ENCODE measurements at places on chromosomes 16 and 17.

- no peak for DNase-seq
These were observed 2.2 kb downstream of the ARHGEF15 start for GRCh38 chr17:8312251-8312650.

DNA sequence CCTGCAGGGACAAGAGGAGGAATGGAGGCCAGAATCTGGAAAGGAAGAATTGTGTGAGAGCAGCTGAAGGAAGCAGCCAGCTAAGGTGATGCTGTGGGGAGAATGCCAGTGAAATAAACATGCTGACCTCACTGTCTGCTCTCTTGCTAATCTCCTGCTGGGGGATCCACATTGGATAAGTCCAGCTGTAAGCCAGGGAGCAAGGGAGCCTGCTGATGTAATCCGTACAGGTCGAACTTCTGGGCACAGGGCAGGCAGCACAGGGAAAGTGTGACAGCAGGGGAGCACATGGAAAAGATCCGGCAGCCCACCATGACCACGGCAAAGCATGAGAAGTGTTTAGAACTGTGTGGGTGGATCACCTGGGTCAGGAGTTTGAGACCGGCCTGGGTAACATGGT lies 7.5 kb upstream of the XPO6 start:
- DNase-seq, result no peak

DNA sequence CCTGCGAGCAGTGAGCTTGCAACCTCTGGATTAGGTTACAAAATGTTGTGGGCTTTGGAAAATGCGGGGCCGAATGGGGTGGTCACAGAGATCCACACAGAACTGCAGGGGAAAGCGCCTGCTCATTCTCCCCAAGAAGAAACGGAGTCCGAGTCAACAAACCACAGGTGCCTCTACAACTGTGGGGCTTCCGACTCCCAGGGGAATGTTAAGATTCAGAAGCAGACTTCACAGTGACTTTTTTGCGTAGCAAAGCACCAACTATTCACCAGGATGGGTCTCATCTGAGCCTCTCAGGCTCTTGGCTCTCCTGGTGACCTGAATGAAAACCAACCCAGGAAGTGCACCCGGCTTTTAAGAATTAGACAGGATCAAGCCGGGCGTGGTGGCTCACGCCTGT lies 33.7 kb downstream of the NUBP1 start:
- DNase-seq, result no peak

DNA sequence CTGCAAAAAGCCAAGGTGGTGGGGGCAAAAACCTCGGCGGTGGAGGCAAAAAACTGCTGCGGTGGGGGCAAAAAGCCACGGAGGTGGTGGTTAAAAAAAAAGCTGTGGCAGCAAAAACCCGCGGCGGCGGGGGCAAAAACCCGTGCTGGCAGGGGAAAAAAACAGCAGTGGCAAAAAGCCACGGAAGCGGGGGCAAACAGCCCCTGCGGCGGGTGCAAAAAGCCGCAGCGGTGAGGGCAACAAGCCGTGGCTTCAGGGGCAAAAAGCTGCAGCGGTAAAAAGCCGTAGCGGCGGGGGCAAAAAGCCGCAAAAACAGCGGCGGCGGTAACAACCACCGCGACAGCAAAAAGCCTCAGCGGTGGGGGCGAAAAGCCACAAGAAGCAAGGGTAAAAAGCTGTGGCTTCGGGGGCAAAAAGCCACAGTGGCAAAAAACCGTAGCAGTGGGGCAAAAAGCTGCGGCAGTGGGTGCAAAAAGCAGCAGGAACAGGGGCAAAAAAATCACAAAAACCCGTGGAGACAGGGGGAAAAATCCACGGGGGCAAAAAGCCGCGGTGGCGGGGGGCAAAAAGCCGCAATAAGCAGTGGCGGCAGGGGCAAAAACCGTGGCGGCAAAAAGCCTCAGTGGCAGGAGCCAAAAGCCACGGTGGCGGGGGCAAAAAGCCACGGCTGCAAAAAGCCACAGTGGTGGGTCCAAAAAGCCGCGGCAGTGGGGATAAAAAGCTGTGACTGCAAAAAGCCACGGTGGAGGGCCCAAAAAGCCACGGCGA lies 193.7 kb downstream of the SHCBP1 start:
- no peak for DNase-seq

DNA sequence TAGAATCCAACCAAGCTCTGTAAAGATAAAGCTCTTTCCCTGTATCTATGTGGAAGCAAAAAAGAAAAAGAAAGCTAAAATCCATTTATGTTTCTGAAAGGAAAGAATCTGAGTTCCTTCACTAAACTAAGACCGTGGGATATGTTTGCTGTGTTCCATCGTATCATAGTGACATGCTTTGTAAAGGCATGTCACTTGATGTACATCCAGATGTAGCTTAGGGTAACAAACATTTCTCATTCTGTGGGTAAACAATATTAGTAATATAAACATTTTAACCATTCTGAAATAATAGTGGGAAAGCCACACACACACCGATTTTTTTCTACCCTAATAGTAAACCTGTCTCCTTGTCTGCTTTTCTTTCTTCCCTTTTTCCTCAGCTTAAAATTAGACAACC lies 78.1 kb downstream of the TUBD1 start:
- no peak for DNase-seq

DNA sequence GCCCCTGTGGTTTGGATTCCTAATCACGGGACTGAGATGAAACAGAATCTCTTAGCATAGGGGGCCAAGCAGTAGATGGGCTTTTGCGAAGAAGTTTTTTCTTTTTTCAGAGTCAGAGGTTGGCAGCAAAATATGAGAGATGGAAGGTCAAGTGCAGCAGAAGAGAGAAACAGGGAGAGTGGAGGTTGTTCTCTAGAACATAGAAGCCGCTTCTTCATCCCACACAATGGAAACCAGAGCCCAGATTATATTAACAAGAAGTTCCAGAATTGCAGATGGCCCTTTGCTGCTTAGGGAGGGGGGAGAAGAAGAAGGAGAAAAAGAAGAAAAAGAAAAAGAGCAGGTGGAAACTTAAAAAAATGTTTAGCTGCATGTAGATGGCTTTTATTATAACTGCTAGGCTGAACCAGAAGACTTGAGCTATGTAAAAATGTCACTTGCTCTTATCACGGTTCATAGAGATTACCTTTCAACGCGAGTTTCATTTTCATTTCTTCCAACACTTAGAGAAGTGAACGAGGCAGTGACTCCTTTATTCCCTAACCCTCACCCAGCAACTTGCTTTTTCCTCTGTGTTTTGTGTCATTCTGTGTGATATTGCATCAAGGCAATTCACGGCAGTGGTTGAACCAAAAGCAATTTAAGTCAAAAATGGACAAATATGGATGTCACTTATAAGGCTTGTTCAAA lies 737.5 kb downstream of the WWOX start:
- DNase-seq, result no peak

GRCh38 chr16:84293406-84293805 lies 1.3 kb upstream of the WFDC1 start:
- no peak for DNase-seq

GRCh38 chr17:44918006-44918405 lies 2.7 kb upstream of the GFAP start:
- DNase-seq, result no peak

DNA sequence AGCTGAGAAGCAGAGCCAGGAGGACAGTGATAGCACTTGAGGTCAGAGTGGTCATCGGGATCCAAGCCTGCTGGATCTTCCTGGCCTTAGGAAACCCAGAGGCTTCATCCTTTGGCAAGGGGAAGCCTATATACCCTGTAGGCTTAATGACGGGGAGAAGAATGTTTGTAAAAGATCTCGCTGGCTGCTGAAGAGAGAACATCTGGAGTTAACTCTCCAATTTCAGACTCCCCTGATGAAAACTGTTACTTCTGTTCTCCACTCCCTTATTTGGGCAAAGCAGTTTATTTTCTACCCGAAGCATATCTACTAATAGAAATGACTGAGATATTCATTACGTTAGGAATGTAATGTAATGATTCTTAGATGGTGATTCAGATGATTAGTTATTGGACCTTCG lies 487.0 kb downstream of the CDH13 start:
- no peak for DNase-seq

- DNase-seq, result no peak
These were observed 10.0 kb downstream of the SPATA32 start for GRCh38 chr17:45251931-45252330.

DNA sequence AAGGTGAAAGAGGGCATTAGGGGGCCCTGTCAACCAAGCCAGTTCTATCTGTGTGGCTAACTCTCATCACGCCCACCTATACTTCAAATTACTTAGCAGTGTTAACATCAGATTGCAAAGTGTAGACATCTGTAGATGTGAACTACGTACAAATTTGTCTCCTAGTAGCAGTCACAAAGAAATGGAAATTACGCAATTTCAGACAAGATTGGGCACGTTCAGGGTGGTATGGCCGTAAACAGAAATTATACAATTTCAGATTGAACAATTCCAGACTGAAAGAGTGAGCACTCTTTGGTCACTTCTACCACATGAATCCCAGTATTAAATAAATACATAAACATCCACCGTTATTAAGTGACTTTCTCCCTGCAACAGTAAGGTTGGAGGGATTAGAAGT lies 592.7 kb upstream of the PSMD7 start:
- DNase-seq, result no peak

- no peak for DNase-seq
These were observed 89.8 kb downstream of the C16orf95 start for GRCh38 chr16:87227296-87227951.

- DNase-seq, result no peak
These were observed 22.8 kb downstream of the TMEM204 start for GRCh38 chr16:1556254-1556653.

GRCh38 chr16:59320657-59321056 lies 586.5 kb upstream of the GOT2 start:
- no peak for DNase-seq

GRCh38 chr16:12503191-12503590 lies 300.5 kb downstream of the CPPED1 start:
- no peak for DNase-seq

DNA sequence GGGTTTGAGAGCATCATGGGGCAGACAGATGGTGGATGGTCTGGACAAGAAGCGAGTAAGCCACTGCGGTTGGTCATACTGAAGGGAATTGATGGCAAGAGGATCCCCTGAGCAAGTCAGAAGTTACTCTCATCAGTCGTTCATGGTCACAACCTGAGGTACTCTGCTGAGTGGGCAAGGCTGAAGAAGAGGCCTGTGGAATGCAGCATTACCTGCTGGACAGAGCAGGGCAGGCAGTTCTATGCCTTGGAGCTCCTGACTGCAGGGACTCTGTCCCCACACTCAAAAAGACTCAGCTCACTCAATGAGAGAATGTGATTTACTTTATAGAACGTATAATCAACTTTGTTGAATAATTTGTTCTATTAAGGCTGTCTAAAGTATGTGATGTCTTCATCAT lies 28.3 kb downstream of the ALDH3A2 start:
- no peak for DNase-seq

DNA sequence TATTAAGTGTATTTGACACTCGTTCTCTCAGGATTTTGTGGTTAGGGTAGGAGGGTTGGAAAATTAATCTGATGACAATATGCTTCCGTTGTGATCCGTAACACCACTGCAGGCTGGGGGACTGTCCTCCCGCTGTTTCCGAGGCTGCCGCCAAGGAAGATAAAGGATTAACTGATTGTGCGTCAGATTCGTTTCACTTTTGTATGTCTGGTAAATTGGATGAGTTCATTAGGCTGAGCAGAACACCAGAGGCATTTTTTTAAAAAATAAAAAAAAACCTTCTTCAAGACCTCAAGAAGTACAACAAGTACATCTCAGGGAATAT lies 486.7 kb upstream of the SALL1 start:
- no peak for DNase-seq

DNA sequence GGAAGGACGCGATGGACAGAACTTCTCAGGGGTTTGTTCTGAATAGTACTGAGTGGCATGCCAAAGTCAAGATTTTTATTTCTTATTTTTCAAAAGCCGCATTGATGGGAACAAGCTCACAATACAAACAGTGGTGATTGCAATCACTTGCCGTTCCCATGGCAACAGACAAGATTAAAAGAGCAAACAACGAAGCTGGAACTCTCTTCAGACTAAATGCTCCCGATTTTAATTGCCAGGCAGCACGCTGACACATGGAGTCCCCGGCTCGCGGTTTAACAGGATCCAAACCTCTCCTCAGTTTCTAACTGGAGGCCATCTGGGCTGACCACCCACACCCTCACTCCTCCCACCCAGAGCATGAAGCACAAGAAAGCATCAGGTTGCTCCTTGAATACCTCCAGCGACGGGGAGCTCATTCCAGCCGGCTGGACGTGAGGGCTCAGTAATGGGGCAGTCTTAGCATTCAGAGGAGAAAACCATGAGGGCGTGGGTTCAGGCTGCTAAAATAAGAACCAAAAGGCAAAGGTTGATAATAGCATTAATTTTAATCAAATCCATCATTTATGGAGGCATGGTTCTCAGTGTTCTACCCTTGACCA lies 41.5 kb downstream of the AIPL1 start:
- no peak for DNase-seq

- no peak for DNase-seq
These were observed 34.6 kb downstream of the DCUN1D3 start for GRCh38 chr16:20865420-20866131.

DNA sequence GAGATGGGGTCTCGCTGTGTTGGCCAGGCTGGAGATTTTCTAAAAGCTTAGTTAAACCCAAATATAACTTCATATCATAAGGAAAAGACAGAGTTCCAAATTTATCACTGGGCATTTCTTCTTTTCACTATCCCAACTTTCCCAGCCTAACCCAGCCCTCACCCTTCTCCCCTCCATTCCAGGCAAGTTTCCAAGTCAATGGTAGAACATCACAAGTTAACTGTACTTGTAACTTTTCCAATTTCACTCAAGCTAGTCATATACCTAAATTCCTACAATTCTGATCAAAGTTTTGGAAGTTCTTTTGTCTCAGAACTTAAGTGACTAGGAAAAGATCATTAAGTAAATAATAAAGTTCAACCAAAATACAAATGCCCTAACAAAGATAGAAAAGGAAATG lies 61.2 kb downstream of the USP32 start:
- no peak for DNase-seq

GRCh38 chr17:66549731-66550207 lies 247.4 kb downstream of the PRKCA start:
- DNase-seq, result no peak
